ENCODE measurements at places on chromosomes 11 and 22.

DNA sequence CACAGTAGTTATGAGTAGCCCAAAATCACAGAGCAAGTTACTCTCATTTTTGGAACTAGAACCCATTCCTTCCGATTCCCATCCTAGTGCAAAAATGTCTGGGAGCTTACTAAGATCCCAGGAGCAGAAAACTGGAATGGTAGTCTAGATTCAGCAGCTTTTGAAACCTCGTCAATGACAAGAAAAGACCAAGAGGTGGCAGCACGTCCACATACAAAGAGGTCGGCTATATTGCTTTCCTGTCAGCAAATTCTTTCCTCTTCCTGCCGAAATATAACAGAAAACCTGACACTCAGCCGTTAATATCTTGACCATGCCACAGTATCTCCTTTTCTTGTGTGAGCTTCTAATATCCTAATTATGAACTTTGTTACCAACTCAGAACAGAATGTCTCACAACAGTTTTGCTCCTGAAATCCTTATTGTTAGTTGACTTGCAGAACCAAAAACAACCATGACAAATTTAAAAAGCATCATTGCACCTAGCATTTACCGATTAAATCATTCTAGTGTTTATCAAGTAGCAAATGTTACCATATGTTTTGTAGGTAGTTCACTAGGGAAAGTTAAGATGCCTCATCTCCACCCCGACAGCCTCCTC lies 92.8 kb upstream of the OR9G4 start:
- DNase-seq, result peak; percentile 71

DNA sequence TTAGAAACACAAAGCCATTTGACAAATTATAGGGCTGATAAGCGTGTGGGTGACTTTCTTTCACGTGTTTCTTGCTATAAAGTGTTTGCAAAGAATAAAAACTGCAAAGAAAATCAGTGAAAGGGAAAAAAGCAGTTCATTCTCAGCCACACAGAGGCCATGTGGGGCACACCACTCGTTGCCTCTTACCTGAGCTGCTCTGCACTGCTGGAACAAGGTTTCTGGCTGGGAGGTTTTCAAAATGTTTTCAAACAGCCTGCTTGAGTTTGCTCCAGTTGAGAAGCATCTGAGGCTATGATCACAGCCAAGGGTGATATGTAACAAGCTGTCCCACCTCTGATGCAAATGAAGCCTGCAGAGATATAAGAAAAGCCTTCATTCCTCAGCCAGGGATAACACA lies 14.7 kb upstream of the VSIG10L2 start:
- DNase-seq, result no peak

GRCh38 chr11:57322256-57323166 lies 2.2 kb downstream of the TNKS1BP1 start:
- DNase-seq, result peak; percentile 54

GRCh38 chr11:32109592-32109991 lies 18.7 kb downstream of the RCN1 start:
- no peak for DNase-seq

- no peak for DNase-seq
Observed at GRCh38 chr22:38432264-38432663, 22.7 kb downstream of the KCNJ4 start.

DNA sequence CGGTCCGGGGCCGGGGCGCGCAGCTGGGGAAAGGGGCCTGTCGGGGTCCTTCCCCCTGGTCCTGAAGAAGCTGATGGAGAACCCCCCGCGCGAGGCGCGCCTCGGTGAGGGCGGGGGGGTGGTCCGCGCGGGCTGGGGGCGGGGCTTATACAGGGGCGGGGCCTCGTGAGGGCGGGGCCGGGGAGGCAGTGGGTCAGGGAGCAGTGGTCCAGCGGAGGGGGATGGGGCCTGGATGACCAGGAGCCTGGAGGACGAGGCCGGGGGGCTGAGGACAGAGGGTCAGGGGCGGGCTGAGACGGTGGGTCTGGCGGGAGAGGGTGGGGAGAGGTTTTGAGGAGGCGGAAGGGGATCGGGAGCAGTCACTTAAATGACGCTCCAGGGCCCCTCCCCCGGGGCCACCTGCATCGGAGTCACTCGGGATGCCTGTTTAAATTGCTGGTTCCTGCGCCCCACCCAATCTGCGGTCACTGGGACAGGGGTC lies 396 bp downstream of the TEF start:
- peak; percentile 53 for DNase-seq

DNA sequence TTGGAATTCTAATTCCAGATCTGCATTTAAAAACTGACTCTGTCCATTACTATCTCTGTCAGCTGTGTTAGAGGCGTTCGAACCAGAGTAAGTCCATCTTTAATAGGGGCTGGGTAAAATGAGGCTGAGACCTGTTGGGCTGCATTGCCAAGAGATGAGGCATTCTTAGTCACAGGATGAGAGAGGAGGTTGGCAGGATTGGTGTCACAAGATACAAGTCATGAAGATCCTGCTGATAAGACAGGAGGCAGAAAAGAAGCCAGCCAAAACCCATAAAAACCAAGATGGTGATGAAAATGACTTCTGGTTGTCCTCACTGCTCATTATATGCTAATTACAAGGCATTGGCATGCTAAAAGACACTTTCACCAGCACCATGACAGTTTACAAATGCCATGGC lies 356.3 kb upstream of the ISX start:
- no peak for DNase-seq

GRCh38 chr11:116122697-116123472 lies 618.7 kb upstream of the CADM1 start:
- DNase-seq, result no peak

DNA sequence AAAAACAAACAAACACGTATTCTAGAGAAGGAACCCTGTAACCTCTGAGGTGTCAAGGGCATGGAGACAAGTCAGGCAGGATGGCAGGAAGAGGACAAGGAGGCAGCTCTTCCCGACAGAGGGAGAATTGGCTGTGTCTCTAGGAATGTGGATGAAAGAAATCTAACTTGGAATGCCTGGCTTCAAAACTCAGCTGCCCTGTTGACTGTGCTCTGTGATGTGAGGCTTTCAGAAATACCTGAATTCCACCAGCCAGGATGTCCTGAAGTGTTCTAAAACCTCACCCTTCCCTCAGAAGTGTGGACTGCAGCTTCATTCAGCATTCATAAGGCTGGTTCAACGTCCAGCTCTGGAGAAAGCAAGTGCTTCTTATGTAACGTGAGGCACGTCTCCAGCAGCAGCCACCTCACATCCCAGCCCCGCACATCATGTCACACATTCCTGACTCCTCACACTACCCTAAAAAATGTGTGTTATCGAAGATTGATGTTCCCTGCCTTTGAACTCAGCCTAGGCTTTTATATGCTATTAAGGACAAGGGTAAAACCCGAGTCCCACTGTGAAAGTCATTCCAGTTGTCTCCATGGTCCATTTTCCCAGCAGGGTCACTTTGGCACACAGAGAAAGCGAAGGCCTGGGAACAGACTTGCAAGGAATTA lies 398.9 kb downstream of the ETS1 start:
- DNase-seq, result no peak

GRCh38 chr22:36192542-36192941 lies 9.1 kb downstream of the APOL4 start:
- no peak for DNase-seq

GRCh38 chr22:28773461-28773867 lies 969 bp downstream of the CCDC117 start:
- peak; percentile 56 for DNase-seq

DNA sequence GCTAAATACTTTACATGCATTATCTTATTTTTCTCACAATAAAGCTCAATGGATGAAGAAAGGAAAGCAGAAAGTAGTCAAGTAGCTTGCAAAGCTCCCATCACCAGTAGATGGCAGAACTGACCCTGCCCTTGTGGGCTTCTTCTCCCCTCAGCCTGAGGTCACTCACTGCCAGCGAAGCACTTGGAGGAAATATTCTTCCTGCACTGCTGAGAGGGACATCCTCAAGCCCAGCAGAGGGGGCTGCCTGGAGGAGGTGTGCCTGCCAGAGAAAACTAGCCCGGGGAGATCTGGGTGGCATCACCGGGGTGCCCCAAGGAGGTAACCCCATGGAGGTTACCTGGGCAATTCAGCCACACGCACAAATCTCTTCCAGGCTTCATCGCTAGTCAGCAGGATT lies 6.6 kb downstream of the APOL4 start:
- DNase-seq, result peak; percentile 60

Measured in RKO (cell line).